Activated T-cell treated with anti-CD3 and anti-CD28 coated beads for 48 hours (primary cell): ENCODE measurements at places on chromosomes 1 and 21.

DNA sequence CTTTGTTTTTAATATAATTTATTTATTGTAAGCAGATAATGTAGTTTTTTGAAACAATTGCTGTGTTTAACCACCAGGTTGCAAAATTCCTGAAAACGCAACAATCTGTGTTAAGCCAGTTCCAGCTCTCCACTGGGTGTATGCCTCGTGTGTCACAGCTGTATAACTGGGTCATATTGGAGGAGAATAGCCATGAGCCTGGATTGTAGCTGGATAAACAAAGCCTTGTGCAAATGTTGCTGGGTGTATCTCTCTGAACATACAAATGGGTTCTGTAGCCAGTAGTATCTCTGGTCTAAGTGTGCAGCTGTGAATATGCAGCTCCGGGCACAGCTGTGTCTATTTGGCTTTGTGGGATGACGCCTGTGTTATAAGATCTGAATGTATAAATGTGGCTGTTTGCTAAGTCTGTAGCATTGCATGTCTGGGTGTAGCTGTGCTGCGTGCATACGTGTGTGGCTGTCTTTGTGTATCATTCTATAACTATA, 2.8 kb downstream of the TCEA3 start:
- DNase-seq: no peak

GRCh38 chr1:53559391-53559815, 100.2 kb downstream of the DMRTB1 start:
- no peak for DNase-seq

- DNase-seq: no peak
Observed at GRCh38 chr1:10387677-10388386, 11.0 kb upstream of the PGD start.

DNA sequence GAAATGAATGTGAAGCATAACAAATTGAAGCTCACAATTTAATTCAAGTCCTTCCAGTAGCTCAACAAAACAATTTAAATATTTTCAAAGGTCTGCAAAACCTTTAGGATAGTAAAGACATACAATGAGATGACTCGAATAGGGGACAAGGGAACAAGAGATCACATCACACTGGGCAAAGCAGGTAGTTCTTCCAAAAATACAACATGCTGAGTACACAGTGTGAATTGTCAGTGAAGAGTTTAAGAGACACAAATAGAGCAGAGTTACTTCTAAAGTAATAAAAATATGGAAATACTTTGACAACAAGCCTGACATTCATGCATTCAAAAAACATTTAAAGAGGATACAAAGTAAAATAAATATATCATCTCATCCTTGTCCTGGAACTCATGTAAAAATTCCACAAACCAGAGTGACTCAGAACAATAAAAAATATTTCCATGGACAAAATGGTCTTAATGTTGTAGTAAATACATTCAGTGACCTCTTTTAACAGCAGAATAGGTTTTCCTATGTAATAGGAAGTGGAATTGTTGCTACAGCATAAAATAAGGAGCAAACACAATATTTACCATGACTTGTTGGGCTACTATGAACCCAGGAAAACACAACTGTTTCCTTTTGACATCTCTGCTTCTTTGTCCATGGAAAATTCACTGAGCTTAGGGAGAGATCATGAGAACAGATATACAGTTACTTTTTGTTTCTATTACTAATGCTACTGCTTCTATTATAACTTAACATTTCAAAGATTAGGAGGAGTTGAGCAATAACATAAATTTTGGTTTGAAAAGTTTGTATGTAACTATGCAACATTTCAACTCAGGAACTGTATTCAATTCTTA, 83.7 kb upstream of the BCL10 start:
- no peak for DNase-seq

- DNase-seq: no peak
Observed at GRCh38 chr1:178093951-178094738, at the start of gene RASAL2. TSS of gene RASAL2 (plus strand) at chr1:178094104. CDS start at chr1:178094493, 389 bp downstream.

GRCh38 chr1:3070644-3071564, 1.9 kb downstream of the PRDM16 start:
- DNase-seq: no peak

DNA sequence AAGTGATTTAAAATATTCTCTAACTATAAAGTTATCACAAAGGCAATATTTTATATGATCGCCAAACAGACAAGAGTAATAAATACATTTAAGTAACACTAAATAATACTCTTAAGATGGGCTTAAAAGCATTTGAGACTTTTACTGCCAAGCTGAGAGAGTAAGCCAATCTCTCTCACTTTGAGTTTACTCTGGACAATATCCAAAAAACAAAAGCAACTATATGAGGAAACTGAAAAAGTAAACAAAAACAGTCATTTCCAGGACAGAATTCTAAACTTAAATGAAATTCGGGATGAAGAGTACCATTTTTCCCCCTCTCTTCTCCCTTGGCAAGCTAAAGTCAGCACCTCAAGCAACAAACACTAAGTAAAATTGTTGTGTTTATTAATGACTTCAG, 173.2 kb downstream of the COP1 start:
- no peak for DNase-seq

- DNase-seq: no peak
Observed at GRCh38 chr1:4312024-4312423, 342.4 kb upstream of the AJAP1 start.

DNA sequence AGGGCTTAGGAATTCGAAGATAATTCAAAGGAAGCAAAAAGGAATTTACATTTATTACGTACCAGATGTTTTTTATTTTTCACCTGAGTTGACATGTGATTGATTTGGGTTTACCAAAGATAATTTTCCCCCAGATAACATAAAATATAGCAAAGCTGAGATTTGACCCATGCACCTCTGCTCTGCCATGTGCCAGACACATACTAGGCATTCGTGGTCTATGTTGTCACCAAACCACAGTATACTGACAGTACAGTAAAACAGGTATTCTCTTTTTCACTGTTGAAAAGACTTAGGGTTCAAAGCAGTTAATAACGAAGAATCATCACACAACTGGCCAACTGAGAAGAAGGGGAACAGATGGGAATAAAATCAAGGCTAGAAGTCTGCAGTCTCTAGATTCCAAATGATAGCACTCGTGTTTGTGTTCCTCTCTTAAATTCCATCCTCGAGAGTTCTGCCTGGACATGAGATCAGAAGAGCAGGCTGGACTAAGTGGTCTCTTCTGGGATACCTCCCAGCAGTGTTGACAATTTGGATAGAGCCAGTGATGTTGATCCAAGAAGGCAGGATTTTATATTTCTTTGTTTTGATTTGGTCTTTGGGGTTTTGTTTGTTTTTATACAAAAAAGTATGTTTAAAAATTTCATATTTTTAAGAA, 85.3 kb upstream of the RAVER2 start:
- no peak for DNase-seq

GRCh38 chr21:36821032-36821299, 122.1 kb downstream of the SIM2 start:
- no peak for DNase-seq

- DNase-seq: no peak
Observed at GRCh38 chr1:99122039-99122438, 117.4 kb upstream of the PLPPR5 start.

DNA sequence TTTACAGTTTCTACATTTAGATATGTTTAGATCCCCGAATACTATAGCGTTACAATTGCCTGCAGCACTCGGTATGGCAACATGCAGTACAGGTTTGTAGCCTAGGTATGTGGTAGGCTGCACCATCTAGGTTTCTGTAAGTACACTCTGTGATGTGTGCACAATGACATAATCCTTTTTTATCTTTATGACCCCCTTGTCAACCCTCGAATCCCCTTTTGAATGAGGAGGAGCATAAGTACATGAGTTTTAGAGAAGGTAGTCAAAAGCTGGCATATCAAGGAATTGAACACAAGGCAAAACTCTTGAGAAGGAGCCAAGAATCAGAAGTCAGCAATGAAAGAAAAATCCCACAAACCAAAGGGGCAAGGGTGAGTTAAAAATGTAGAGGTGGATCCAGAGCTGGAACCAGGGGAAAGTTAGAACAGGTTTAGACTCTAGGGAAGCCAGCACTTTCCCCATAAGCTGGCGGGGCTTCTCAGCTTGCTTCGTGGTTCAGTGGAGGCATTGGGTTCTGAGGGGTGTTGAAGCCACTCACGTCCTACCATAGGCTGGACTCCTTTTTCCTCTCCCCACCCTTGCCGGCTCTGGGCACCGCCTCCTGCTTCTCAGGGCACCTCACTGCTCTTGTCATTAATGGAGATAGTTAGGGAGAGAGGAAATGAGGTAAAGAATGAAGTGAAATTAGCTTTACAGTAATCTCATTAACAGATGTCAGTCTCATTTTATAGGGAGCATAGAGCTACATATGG, 31.3 kb downstream of the OLFML3 start:
- no peak for DNase-seq

- DNase-seq: no peak
Observed at GRCh38 chr1:117284399-117285215, 73.9 kb upstream of the VTCN1 start.

- no peak for DNase-seq
Observed at GRCh38 chr21:45000637-45001133, 60.9 kb downstream of the SLX9 start.

DNA sequence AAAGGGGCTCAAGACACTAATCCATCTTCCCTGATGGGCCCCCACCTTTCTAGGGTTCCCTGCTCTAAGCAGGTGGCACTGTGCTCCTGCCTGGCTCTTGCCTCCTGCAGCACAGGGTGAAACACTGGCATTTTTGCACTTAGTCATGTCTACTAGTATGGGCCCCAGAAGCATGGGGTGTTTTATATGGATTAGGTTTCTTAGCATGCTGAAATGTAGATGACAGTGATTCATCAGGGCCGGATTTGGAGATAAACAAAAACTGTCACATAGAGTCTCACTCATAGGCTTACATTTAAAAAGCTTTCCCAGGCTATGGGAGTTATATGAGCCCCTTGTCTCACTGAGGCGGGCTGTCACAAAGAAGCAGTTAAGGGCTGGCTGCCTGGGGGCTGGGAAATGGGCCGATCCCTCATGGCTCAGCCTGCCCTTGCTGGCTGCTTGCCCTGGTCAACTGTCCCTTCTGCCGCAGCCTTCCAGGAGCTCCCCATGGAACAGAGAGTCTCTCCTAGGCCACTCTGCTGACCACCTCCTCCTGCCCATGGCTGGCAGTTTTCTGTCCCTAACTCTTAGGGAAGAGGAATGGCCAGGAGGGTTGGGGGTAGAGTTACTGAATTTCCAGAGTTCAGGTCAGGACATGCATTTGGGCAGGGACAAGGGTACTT, 6.5 kb downstream of the GALNT2 start:
- DNase-seq: no peak

DNA sequence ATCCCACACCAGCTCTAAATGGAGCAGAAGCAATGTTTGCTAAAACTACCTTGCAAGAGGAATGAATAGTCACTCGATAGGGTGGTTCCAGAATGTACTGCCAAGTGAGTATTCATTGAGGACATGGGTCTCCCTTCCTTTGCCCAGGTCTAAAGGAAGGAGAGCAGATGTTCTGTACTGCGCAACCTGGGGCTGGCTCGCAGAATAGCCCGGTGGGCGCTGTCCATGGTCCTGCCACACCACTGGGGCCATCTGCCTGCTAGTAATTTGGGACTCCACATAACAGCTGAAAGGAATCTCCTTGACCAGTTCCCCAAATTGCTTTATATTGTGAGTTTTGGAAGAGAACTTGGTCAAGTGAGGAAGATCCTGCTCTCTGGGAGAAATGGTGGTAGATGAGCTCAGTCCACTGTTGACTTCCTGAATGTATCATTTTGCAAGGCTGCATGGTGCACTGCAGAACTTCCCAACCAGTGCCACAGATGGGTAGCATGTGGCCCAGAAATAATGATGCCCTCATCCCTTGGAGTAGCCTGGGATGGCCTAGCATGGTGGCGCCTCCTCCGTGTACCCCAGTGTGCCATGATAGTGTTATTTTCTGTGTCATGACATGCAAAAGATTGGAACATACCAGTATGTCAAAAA, 5.7 kb downstream of the SLC6A17 start:
- DNase-seq: peak; percentile 42

GRCh38 chr1:58391056-58391455, 155.5 kb downstream of the OMA1 start:
- no peak for DNase-seq

GRCh38 chr1:16924216-16924918, 2.6 kb downstream of the CROCC start:
- no peak for DNase-seq

DNA sequence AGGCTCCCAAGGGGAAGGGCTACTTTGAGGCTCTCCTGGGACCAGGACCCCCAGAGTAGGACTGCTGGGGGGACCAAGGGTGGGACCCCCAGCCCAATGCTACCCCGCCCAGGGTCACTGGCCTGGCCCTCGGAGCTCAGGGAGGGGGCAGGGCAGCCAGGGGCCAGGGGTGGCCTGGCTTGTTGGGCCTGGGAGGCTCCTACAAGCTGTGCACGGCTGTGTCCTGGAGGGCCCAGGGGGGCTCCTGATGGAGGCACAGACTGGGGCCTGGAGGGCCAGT, 2.2 kb downstream of the HES4 start:
- DNase-seq: no peak

- DNase-seq: no peak
Observed at GRCh38 chr1:61004262-61005003, 77.9 kb upstream of the NFIA start.

DNA sequence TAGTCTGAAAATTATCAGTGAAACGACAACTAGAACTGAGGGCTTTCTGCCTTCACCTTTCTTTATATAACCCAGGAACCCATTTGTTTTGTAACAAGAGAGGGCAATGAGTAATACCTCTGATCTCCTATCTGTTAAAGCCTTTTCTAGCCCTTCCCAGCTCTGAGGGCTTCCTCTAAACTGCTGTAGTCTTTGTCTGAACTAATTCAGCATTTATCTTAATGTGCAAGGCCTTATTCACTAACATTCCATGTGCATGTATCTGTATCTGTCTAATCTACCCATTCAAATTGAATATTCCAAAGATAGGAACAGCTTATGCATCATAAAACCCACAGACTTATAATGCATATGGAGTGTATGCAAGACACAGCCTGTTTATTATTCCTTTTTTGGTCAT, 167.1 kb downstream of the LYPLAL1 start:
- no peak for DNase-seq

- DNase-seq: no peak
Observed at GRCh38 chr1:171501305-171502024, 16.1 kb downstream of the PRRC2C start.

GRCh38 chr1:223088713-223089240, 54.3 kb downstream of the TLR5 start:
- DNase-seq: no peak

GRCh38 chr1:247998811-247999210, 14.6 kb upstream of the OR2L5 start:
- no peak for DNase-seq
